Esophagus muscularis mucosa (tissue), 4 donors: ENCODE measurements at places on chromosomes 3 and 15.
A peak's percentile ranks its signal among the peaks of the same experiment; 100 is the strongest.

GRCh38 chr15:74857671-74858368 lies 14.9 kb upstream of the ULK3 start:
- DNase-seq, result no peak

- no peak for DNase-seq
These were observed 74.7 kb upstream of the CNTN4 start for GRCh38 chr3:2023959-2024358.

- peak; percentile 89 for DNase-seq
These were observed 15.0 kb downstream of the GCSAM start for GRCh38 chr3:112117841-112118571.

DNA sequence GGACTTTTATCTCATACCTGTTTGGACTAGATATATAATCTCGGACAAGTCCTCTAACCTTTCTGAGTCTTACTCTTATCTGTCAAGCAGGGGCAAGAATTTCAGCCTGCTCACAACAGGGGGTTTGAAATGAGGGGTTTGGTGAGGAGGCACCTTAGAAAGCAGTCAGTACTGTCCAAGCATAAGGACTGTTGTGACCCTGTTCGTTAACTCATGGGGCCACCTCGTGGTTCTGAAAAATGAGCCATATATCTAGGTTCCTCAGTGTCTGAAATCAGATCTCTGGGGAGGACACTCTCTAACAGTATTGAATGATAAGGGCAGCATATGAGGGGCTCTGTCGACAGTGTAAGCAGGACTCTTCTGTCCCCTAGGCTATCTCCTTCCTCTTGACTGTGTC lies 7.2 kb upstream of the TIMP4 start:
- DNase-seq, result no peak

DNA sequence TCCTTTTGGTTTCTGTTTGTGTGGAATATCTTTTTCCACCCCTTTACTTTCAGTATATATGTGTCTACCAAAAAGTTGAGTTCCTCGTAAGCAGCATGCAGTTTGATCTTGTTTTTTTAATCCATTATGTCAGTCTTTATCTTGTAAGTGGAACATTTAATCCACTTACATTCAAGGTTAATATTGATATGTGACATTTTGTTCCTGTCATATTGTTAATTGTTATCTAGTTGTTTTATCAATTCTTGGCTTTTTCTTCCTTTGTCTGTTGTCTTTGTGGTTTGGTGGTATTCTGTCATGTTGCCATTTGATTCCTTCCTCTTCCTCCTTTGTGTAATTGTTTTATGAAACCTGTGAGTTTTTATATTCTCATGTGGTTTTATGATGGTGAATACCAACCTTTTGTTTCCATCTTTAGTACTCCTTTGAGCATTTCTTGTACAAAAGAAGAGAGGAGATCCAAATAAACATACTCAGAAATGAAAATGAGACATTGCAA lies 43.4 kb upstream of the XCR1 start:
- DNase-seq, result no peak

GRCh38 chr15:99635794-99636193 lies 70.0 kb downstream of the MEF2A start:
- DNase-seq, result no peak

DNA sequence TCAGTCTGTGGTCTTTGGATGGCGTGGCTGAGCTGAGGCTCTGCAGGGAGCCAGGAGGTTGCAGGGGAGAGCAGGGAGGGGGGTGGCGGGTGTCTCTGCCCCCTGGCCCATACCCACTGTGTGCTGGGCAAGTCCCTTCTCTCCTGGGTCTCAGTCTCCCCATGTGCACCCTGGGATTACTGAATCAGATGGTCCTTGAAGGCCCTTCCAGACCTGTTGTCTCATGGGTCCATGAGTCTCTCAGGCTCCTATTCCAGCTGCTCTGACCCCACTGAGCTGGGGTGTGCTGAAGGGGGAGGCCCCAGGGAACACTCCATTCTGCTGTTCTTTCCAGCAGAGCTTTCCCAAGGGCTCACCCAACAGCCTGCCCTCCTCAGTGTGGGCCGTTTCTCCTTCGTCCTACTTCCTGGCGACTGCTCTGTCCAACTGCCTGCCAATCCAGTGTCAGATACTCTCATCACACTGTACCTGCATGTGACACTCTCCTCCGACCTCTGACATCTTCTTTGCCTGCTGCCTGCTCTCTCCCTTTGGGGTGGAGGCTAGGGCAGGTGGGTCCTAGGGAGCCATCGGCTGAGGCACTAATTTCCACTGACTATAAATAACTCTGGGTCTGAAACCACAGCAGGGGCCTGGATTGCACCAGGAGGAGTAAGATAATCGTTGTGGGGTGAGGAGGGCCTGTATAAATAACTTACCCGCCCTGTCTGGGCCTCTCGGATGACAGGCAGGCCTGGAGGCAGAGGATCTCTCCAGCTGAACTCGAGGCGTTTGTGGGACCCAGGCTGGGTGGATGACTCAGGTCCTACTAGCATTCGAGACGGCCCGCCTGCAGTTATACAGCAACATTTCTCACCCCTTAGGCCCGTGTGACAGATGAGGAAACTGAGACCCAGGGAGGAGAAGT lies 67.1 kb downstream of the ATP2B2 start:
- DNase-seq, result no peak

DNA sequence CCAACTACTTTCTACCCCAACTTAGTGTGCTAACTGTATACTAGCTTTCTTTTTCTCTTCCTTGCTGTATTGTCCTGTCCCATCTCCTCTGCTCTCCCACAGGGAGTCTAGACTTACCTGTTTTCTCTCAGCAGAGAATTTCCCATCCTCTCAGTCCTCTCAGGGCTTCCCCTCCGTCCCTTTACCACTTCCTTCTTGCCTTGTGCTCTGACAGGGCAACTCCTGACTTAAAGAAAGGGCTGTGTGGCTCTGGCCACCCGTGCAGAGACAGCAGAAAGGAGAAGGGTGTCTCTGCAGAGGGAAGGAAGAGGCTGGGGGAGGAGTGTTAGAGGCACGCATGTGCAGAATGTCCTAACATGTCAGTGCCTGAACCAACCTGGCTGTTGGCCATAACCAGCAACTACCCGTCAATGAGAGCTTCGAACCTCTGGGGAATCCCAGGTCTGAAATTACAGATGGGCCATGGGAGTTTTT lies at the start of gene GCSAM:
TSS of gene GCSAM (minus strand) at position 274 of the 474 bp plus-strand sequence. CDS start at position 146, 128 bp downstream.
- no peak for DNase-seq

DNA sequence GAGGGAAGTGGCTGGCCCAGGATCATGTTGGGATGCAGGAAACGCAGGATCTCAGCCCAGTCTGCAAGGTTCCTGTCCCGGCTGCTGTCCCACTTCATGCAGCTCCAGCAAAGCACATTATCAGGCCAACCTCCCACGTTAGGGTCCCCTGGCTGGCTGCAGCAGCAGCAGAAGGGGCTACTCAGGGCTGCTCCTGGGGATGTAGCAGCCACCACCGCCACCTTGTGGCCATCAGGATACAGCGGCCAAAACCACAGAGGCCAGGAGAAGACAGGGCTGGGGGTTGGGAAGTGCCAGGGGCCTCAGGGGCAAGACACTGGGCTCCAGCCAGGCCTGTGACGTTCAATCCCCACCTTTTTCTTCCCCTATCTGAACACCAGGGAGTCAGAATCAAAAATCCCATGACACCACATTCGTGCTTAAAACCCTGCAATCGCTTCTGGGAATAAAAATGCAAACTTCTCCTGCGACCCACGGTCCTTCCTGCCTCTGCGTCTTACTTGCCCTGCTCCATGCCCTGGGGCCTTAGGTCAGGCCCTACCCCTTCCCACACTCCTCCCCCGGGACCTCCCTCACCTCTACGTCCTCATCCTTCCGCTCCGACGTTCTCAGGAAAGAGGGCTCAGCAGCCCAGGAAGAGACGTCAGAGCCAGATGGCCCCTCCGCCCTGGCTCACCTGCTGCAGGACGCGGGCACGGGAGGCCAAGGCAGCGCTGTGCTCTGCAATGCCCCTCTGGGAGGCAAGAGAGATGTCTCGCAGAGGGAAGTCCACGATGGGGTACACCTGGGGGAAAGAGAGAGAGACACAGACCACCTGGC lies 21.5 kb downstream of the SSUH2 start:
- DNase-seq, result no peak

DNA sequence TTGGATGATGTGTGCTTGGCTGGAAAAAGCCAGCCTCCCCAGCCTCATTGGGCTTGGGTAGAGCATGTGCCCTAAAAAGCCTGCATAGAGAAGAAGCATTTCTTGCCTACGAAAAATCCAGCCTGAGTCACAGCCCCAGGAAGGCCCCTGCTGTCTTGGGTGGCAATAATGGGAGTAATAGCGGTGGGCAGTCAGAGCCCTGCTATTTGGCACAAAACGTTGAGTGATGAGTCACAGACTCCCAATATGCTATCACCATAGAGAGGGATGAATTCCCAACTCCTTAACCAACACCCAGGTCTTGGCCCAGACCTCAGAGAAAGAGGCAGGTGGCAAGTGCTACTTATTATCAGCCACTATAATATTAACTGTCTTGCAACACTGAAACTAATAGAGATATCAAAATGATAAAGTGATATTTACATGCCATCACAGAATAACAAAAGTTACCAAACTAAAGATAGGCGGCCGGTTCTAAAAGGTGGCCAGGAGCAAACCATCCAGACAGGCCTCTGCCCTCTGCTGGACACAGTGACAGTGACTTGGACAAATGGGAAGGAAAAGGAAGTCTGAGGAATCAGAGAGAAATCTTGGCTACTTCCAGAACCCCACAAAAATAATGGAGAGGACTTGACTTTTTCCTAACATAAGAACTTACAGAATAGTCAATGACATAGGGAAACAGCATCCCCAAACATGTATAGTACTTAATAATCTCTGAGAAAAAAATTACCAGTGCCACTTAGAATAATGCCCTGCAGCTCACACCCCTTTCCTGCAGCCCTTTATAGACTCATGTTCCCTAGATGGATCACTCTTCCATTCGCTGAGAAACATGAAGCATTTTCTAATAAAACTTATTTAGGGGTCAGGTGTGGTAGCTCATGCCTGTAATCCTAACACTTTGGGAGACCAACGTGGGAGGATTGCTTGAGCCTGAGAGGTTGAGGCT lies 51.9 kb upstream of the MUC13 start:
- no peak for DNase-seq

GRCh38 chr3:180828723-180829408 lies 83.6 kb upstream of the FXR1 start:
- no peak for DNase-seq

DNA sequence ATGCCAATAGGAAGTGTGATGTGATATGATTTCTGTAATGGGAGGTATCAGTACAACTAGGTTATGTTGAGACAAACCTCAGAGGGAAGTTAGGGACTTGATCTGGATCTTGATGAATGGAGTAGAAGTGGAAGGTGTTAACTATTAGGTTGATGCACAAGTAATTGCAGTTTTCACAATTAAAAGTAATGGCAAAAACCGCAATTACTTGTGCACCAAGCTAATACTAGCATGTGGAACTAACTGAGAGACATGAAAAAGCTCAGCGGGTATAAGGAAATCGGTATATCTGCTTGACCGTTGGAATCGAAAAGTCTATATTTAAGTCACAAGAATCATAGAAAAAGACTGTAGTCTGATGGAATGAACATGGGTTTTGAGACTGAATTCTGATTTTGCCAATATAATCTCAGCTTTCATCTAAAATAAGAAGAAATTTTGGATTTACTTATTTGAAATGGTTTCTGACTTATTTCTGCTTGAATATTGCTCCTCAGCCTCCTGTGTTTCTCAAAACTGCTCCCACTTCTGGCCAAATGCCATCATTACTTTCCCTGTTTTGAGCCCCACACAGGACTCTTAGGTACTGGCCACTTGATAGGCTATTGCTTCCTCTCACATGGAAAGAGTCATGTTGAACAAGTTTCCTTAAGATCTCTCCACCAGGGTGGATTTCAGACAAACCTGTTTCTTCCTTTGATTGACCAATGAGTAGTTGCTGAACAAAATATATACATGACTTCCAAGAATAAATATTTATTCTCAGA lies 271.5 kb upstream of the COL8A1 start:
- no peak for DNase-seq

DNA sequence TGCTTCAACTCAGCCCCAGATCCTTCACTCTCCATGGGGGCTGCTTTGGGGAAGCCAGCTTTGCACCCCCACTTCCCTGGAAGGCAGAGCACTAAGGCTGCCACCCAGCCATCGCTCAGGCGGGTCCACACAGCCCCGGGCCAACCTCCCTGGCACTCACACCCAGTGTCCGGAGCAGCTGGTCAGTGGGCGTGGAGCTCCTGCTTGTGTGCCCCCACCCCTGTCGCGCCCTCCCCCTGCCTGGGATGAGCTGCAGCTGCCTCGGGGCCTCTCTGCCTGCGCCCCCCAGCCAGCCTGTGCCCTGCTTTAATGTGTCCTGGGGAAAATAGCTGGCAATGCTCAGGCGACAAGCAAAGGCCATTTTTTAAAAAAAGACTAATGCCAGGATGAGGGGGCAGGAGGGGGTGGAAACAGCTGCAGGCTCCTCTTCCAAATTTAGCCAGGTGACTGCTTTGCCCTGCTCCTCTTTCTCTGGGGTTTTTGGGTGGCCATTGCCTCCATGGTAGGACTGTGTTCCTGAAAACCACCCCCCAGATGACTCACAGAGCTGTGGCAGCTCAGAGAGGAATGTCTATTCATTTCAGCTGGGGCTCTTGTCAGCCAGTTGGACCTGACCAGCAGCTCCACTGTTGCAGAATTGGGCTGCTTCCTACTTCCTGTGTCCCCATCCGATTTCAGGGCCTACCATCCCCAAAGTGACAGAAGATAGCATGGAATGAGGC lies 65.0 kb downstream of the CEMIP start:
- no peak for DNase-seq

DNA sequence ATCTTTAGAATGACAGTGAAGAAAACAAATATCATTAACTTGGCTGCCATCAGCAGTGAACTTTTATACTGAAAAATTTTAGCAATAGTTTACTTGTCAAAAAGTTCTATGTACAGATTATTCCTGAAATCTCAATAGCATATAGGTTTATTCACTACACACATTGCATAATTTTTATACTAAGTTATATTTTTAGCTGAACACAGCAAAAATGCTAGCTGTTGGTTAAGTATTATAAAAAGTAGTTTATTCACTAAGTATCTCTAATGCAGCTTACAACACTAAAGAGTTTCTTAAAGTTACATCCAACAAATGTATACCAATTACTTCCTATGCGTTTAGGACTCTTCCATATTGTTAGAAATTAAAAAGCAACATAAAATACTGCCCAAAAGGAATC lies 131.9 kb downstream of the SCAPER start:
- DNase-seq, result no peak

DNA sequence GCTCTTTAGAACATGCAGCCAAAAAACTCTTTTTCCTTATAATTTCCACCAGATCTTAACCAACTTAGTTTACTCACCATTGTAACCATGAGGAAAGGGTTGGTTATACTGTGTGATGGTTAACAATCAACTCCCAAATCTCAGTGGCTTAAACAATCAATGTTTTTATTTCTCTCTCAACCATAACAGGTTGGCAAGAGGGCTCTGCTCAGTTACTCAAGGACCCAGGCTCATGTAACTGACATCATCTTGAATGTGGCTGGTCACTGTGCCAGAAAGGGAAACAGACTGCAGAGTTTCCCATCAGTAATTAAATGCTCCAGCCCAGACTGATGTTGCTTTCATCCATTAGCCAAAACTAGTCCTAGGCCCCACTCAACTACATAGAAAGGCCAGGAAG lies 69.0 kb downstream of the ANKRD28 start:
- DNase-seq, result no peak

- no peak for DNase-seq
These were observed 178.4 kb downstream of the POLR2M start for GRCh38 chr15:57884936-57885335.
